GM23248 (cell line): ENCODE measurements at places on chromosomes 1 and 21. TPM values are rescaled to one million over a fixed set of nuclear protein-coding genes. Genes with fewer than 3 reads are reported as not detected.

Gene TSSK3
- 0.47 TPM in 1 of 2 replicates, not detected in the other for polyA plus RNA-seq

Gene CELA3A
- polyA plus RNA-seq: not detected in 2 replicates

Gene S100A10
- 1,024 and 1,043 TPM in 2 replicates for polyA plus RNA-seq

Gene OR2T29
- not detected in 2 replicates for polyA plus RNA-seq

Gene APCS
- polyA plus RNA-seq: not detected in 2 replicates

Gene LCE1E
- not detected in 2 replicates for polyA plus RNA-seq

Gene DNALI1
- 1.2 and 2.1 TPM in 2 replicates for polyA plus RNA-seq

GRCh38 chr1:2981981-2982614 lies 39.2 kb upstream of the ACTRT2 start:
- DNase-seq: no peak

DNA sequence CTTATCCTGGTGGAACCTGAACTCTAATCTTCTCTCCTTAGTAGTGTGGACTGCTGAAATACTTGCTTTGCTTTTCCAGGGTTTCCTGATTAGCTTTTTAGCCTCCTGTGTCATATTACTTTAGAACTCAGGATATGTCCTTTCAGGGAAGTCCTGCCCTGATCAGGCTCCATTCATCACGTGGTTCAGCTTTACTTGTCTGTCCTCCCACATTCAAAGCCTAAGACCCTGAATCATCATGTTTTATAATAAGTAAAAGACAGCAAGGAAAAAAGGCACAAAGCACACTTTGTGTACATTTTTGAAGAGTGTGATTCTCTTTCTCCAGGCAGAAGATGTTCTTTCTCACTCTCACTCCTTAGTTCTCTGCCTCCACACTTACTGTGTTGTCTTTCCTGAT lies 70.6 kb downstream of the PATJ start:
- peak; percentile 4 for DNase-seq

- DNase-seq: no peak
These were observed 14.7 kb downstream of the BTBD19 start for GRCh38 chr1:44822981-44823451.

DNA sequence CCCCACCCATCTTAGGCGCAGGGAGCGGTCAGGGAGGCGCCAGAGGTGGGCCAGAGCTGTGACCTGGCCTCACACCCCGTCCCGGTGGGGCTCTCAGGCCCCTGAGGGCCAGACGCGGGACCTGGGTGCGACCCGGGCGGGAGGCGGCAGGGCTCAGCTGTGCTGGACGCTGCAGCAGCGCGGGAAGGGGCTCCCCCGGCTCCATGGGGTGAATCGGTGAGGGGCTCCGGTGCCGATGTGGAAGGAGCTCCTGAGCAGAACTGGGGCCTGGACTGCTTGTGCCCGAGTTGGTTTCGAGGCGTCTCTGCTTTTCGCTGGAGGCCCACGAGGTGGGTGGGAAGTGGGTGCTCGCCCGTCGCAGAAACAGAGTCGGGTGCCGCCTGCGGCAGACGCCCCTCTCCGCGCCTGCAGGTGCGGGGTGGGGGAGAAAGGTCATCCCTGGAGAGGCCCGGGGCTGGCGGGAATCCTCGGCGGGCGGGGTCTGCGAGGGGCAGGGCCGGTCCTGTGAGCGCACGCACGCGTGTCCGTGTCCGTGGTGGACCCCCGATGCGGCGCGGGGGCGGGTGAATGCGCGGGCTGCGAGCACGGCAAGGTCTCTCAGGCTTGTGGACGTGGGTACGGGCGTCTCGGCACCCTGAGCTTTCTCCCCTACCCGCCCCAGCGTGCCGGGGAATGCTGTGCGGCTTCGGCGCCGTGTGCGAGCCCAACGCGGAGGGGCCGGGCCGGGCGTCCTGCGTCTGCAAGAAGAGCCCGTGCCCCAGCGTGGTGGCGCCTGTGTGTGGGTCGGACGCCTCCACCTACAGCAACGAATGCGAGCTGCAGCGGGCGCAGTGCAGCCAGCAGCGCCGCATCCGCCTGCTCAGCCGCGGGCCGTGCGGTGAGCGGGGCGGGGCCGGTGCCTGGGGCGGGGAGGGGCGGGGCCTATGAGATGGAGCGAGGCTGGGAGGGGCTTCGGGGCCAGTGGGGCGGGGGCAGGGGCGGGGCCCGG lies 20.4 kb downstream of the AGRN start:
- peak; percentile 94 for DNase-seq

- DNase-seq: no peak
These were observed 132.9 kb downstream of the PTPRU start for GRCh38 chr1:29368936-29369932.

GRCh38 chr1:160547422-160547821 lies 24.4 kb upstream of the SLAMF6 start:
- DNase-seq: no peak

GRCh38 chr1:5597991-5598823 lies 394.0 kb downstream of the NPHP4 start:
- no peak for DNase-seq

DNA sequence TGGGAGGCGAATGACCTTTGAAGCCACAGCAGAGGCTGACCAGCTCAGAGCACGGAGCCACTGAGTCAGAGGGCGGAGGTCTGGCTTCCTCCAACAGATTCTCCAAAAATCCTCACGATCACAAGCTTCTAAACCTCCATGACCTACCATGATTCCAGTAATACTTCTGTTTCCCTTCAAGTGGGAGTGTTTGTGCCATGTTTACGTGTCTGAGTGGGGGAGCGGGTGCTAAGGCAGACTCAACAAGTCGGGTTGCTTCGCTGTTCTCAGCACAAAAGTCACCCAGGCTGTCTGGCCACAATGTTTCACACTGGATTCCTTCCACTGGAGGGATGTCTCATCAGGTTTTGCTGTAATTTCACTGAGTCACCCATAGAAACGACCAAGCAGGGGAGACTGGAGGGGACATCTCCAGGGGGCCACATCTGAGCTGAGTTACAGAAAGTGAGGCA lies 86.2 kb downstream of the SLC66A1 start:
- DNase-seq: peak; percentile 99

DNA sequence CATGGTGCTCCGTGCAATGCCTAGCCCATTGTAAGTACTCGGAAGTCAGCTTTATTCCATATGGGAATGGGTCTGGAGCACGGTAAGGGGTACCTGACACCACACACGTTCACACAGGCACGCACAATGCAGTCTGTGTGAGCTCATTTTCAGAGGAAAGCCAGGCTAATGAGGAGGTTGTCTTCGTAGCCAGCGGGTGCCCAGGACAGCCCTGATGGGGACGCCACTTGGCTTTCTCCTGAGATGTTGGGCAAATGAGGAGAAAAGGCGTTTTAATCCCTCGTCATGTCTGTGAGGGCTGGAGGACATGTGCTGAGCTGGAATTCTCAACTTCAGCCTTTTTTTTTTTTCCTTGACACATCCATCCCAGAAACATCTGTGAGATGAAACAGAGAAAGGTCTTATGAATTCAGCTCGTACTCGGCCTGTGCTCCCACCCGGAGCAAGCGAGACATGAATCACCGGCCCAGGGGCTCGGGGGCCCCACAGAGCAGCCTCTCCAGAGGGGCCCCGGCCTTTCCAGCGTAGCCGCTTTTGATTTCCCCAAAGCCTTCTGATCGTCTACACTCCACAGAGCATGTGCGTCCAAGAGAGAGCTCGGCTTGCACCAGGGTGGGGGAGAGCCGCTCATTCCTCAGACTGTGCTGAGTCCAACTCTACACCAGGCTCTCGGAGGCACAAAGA lies 125.1 kb downstream of the EPHB2 start:
- no peak for DNase-seq

- no peak for DNase-seq
These were observed 6.3 kb upstream of the FNDC10 start for GRCh38 chr1:1606232-1606631.
